Dermis blood vessel endothelial cell (primary cell): ENCODE measurements at places on chromosomes 6 and 20. TPM values are rescaled to one million over a fixed set of nuclear protein-coding genes. Genes with fewer than 3 reads are reported as not detected.

Gene CYP21A2
- 0.34 TPM in 1 of 2 replicates, not detected in the other for total RNA-seq

DNA sequence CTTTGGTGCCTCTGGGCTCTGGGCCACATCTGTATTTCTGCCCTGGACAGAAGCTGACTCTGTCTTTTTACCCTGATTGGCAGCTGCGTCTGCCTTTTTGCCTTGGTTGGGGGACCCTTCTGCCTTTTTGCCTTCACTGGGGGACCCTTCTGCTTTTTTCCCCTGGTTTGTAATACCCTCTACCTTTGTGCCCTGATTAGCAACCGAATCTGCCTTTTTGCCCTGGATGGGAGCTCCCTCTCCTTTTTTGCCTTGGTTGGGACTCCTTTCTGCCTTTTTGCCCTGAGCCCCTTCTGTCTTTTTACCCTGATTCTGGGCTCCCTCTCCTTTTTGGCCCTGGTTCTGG lies 23.4 kb downstream of the RRBP1 start:
- no peak for DNase-seq

GRCh38 chr20:62073323-62073722 lies 7.6 kb upstream of the TAF4 start:
- DNase-seq: no peak

Gene CRIP3
- 0.34 TPM in 1 of 2 replicates, not detected in the other for total RNA-seq

DNA sequence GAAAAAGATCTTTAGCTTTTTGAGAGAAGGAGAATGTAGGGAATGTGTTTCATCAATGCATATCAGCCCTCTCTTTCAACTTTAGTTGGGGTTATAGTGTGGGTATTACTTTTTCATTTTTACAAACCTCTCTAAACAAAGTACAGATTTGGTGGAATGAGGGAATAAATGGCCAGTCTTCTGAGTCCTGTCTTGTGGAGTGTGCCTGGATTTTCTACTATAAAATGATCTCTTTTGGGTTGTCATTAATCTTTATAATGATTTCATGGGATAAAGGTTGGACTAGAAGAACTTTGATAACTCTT lies 209.3 kb downstream of the RNF144B start:
- DNase-seq: no peak
